Adrenal gland (tissue), 19 donors: ENCODE measurements at places on chromosomes 2 and 18. TPM values are rescaled to one million over a fixed set of nuclear protein-coding genes. Genes with fewer than 3 reads are reported as not detected.

DNA sequence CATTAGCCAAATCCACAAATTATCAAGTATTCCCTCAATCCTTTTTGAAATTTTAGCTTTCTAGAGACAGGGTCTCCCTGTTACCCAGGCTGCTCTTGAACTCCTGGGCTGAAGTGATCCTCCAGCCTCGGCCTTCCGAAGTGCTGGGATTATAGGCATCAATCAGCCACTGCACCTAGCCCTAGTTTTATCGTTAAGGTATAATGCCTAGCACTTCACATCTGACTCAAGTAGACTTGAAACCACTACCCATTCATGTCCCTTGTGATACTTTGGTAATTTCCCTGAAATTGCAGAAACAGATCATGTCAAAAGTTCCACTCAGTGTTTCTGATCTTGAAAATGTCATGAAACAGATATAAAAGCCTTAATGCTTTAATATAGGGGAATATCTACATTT is 26.3 kb downstream of the MEX3C start:
- DNase-seq, result no peak

DNA sequence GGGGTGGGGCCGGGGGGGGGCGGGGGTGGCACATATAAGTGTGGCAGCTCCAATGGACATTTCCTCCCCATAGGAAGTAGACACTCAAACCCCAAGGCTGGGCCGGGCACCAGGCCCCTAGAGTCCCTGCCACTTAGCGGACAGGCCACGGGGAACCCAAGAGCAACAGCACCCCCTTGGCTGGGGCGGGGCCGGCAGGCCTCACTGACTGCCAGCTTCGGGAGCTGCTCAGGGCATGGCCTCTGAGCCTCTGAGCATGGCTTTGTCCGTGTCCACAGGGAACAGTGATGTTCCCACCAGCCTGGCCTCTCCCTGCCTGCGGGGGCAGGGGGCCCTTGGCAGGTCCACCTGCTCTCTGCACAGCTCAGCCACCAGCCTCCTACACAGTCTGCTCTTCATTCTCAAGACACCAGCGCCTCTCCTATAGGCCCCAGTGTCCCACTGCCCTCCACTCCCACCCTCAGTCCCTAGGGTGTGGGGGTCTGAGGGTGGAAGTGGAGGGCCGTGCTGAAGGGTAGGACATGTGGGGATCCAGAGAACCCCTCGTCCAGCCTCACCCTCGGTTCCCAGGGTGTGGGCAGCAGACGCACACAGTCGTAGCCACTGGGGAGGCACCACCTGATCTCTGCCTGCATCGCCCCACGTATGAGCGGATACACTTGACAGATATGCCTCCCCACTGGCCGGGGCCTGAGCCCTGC is 106.7 kb downstream of the FAM210A start:
- peak; percentile 42 for DNase-seq

GRCh38 chr18:58586269-58586668 is 42.6 kb downstream of the ALPK2 start:
- no peak for DNase-seq

Gene MFF
- 75.0 TPM for total RNA-seq

Gene GALNT5
- 0.11 TPM for total RNA-seq

DNA sequence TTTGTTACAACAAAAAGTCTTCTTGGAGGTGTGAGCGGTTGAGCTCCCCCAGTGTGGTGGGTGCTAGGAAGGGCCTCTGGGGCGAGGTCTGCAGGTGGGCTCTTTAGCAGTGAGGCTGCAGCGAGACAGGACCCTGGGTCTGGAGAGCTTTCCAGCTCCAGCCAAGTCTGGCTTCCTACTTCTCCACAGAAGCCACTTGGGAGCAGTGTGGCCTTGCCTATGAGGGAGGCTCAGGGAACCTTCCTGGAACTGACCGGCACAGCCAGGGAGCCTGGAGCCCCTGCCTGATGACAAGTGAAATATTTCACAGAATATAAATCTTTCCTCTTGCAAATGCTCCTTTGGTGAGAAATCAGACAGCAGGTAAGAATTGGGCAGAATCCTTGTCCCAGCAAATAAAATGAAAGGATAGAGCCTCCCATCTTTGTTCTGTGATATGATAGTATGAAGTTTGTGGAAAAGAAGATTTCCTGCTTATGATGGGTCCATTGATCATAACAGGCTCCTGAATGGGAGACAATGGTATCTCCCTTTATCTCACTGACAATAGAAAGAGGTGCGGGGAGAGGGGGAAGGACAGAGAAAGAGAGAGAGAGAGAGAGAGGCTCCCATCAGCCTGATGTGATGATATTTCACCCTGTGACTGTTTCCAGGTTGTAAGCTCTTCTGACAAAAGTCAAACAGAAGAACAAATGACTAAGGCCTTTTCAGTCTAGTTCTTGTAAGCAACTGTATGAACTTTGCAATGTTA is 289.8 kb upstream of the SPRED2 start:
- DNase-seq, result peak; percentile 56

DNA sequence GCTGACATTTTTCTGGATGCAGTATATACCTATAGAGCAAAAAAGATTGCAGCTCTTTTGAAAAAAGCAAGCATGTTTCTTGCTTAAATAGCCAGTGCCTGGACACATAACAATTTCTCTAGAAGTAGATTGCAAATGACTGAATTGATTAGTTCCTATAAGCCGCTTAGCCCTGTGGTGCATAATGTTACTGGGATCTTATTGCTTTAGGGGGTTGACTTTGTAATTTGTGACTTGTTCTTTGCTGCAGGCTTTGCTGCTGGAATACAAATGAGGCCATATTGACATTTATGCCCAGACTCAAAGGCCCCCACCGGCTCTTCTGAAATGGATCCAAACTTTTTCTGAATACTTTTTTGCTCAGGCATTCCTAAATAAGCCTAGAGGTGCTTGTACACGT is 182.6 kb downstream of the SH3BP4 start:
- no peak for DNase-seq

Gene SLC5A6
- 18.5 TPM for total RNA-seq

GRCh38 chr2:134665727-134666506 is 52.9 kb downstream of the TMEM163 start:
- DNase-seq, result no peak

DNA sequence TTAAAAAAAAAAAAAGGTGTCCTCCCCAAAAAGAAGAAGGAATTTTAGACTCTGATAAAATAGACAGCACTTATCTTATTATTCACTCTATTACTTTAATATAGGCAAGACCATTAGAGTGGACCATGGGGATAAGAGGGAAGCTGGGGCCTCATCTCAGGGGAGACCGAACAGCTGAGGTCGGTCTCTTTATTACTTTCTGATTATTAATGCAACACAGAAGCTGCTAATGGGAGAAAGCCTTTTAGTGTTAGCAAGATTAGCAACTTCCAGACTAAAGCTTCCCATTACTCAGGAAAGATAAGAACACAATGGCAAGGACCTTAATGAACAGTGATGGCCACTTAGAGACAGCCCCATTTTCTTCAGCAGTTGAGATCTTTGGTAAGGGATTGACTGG is 135.5 kb downstream of the TMEFF2 start:
- no peak for DNase-seq

DNA sequence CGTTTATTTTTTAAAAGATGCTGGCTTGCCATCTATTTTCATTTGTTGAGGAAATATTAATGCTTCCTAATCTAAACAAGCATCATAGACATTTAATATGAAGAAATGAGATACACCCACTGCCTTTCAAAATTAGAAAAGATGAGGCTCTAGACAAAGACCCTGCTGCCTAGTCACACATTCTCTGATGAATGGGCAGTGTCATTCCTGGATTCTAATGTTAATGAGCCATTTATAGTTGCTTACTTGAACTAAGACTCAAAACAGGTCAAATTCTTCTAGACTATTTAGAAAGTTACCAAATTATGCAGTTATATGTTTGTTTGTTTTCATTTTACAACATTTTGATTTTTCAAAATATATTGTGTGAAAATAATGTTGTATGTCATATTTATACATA is 237.6 kb downstream of the CDH7 start:
- DNase-seq, result no peak

Gene CNPPD1
- 137 TPM for total RNA-seq

- no peak for DNase-seq
Measured at GRCh38 chr2:57296795-57297517, 749.6 kb upstream of the VRK2 start.

GRCh38 chr2:99072551-99072950 is 69.0 kb upstream of the C2orf15 start:
- DNase-seq, result no peak

DNA sequence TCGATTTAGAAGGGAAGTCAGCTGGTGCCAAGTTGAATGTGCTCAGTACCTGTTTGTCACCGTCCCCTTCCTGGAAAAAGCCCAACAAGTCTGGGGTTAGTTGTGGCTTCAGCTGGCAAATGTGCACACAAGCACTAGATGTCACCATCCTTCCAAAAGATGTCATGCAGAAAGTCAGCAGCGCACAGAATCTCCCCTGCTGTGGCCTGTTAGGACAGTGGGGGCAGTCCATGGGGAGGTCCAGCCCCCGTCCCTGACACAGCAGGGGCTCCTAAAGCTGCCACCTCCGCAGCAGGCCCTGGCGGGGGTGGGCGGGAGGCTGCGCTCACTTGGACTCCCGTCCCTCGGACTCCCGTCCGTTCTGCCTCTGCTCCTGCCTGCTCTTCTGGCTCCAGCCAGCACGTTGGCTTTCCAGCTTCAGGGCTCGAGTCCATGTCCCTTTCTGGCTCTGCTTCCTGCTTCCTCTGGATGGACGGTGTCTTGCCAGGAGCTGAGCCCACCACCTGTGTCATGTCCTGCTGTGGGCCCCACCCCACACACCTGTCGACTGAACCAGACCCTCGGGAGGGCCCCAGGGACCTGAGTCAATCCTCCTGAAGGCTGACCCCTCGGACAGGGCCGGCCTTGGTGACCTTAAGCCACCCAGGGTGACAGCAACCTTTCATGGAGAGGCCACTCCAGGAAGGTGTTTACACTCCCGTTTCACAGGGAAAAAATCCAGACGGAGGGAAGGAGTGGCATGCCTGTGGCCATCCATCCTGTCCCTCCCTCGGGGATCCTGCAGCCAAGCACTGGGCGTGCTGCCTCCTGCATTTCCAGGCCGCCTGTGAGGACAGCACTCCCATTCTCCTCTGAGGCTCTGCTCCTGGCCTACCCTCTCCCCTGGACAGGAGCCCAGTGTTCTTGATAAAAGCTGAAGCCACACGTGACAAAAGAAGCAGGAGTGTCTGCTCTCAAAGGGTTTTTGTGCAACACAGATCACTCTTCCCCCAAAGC is 8.5 kb downstream of the RAB17 start:
- DNase-seq, result peak; percentile 74

Gene RGPD5
- 6.3 TPM for total RNA-seq
